ENCODE measurements at places on chromosomes 2 and 18. TPM values are rescaled to one million over a fixed set of nuclear protein-coding genes. Genes with fewer than 3 reads are reported as not detected.

CREB1 gene
- total RNA-seq = 67.1 TPM

IL1A gene
- not detected for total RNA-seq

PRKCE gene
- 26.2 TPM for total RNA-seq

MROH2A gene
- total RNA-seq = not detected

NTSR2 gene
- not detected for total RNA-seq

RSAD2 gene
- 3.9 TPM for total RNA-seq

FABP1 gene
- not detected for total RNA-seq

SERPINB12 gene
- total RNA-seq = not detected

METTL4 gene
- total RNA-seq = 10.4 TPM

MSTN gene
- total RNA-seq = not detected

DNA sequence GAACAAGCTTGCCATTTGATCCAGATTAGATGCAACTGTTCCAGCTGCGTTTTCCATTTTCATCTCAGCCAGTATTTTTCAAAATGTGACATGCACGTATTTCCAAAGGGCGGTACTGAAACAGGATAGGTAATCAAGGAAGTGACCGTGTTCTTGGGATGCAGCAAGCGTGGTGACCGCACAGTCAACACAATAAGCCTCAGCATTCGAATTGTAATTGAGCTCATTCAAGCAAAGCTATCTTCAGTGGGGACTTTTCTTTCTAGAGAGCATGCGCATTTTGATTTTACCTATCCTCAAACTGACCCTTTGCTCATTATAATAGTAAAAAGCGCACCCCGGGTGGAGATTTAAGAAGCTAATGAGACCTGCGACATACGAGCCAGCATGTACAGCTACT is 3.4 kb upstream of the ALPP start:
- H3K4me3 ChIP-seq = no peak overlapping the region
- H3K27me3 ChIP-seq = no peaks in the 10 kb centered on the region
- H3K4me1 ChIP-seq = no peaks in the 10 kb centered on the region

DNA sequence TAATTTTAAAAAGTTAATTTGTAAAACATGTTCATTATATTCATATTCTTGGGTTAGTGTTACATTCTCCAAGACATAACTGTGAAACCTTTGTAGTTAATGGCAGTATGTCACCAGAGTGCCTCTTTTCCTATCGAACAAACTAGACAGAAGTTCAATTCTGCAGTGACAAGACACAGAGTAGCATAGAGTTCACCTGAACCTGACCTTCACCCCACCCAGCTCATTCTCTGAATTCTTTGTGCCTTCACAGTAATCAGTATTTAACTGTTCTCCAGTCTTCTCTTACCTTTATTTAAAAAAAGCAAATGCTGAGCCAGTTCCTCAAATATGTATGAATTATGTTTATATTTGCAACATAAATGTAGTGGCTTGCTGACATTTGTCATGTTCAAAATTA is 52.9 kb upstream of the CHMP1B start:
- H3K4me1 ChIP-seq = no peaks in the 10 kb centered on the region
- H3K4me3 ChIP-seq = no peak overlapping the region
- no peaks in the 10 kb centered on the region for H3K27me3 ChIP-seq
- no peaks in the 10 kb centered on the region for H3K36me3 ChIP-seq
- no peak overlapping the region for H3K27ac ChIP-seq

DNA sequence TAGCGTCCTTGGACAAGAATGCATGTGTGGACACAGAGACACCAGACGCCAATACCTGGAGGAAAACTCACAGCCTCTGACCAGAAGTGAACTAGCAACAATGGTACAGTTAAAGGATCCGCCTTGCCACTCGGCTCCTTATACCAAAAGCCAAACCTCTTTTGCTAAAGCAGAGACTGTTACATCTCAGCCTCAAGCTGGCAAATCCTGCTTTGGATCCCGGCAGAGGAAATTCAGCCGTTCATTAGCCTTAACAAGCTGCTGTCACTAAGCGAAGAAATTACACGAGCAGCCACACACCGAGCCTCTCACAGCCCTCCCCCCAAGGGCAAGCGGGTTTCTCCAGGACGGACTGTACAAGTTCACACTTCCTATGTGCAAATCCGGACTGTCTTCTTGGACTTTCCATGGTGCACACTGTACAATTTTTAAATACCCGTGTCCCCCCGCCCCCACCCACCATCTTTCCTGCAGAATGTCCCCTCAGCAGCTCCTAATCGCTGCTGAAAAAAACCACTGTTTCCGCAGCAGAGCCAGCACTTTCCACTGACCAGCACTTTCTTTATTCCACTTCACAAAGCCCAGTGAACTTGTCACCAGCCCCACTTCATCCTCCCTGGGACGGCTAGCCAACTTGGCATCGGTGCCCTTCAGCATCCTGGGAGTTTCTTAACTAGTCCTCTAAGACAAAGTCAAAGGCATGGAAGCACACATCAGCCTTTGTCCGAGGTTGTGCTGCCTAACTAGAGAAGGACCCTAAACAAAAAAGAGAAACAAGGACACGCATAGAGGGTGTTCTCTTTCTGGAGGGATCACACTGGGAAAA is 1.5 kb downstream of the KLF7 start:
- H3K36me3 ChIP-seq = no peaks in the 10 kb centered on the region
- H3K27me3 ChIP-seq = no peaks in the 10 kb centered on the region
- peak overlapping the region; percentile 71 for H3K4me3 ChIP-seq
- no peak for DNase-seq
- peaks cover 37% of the 10 kb centered on the region for H3K4me1 ChIP-seq

DNA sequence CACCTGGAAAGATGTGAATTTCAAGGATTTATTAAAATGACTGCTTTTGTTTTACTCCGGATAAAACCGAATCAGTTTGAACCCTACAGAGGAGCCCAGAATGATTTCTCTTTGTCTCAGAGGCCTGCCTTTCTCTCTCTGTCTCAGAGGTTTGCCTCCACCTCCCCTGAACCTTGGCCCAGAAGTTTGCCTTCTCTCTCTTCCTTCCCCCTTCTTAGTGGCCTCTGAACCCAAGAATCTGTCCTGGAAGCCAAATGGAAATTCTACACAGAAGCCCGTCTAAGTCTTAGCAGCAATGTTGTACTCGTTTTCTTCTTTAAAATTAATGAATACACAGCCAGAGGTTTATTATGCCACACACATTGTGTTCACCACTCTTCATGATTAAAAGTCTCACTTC is 200.7 kb downstream of the SOCS6 start:
- H3K4me3 ChIP-seq = no peak overlapping the region
- H3K4me1 ChIP-seq = no peaks in the 10 kb centered on the region
- H3K27me3 ChIP-seq = no peaks in the 10 kb centered on the region
- no peak for DNase-seq
- H3K36me3 ChIP-seq = no peaks in the 10 kb centered on the region

GRCh38 chr2:220315098-220315823 is 687.8 kb downstream of the SLC4A3 start:
- no peaks in the 10 kb centered on the region for H3K36me3 ChIP-seq
- H3K27me3 ChIP-seq = no peaks in the 10 kb centered on the region
- no peaks in the 10 kb centered on the region for H3K4me1 ChIP-seq
- no peak overlapping the region for H3K4me3 ChIP-seq

DNA sequence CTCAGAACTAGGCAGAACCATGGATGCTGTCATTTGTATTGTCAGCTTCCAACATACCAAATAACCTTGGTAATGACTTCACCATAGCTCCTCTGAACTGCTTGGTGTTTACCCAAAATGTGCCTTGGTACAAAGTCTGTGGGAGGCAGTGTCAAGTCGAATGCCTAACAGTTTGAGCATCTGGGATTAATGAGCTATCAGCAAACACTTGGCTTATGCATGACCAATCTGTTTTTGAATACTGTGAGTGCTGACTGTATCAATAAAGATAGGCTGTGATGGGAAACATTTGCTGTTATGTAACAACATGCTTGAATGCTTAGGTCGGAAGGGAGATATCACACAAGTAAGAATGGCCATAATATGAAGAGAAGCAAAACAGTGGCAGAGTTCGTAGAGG is 455.4 kb downstream of the CMPK2 start:
- no peak for DNase-seq
- no peaks in the 10 kb centered on the region for H3K36me3 ChIP-seq
- no peak overlapping the region for H3K27ac ChIP-seq
- H3K4me3 ChIP-seq = no peak overlapping the region

DNA sequence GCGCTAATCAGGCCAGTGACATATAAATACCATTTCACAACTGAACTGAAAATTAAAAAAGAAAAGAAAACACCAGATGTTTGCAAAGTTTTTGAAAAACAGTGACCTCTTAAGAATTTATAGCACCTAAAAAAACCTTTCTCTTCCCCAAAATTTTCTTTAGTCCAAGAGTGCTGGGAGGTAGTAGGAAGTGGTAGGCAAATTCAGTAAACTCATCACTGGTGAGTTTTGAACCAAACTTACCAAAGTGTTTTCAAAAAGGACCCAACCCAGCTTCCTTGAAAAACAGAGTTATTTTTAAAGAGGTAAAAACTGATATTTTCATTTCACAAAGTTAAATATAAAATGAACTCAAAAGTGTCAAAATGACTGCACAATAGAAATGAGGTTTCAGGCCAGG is 90.4 kb downstream of the TMEM247 start:
- H3K27ac ChIP-seq = no peak overlapping the region
- DNase-seq = no peak
- H3K27me3 ChIP-seq = no peaks in the 10 kb centered on the region
- no peaks in the 10 kb centered on the region for H3K36me3 ChIP-seq
- H3K4me3 ChIP-seq = no peak overlapping the region

GRCh38 chr2:176234940-176235339 is 34.3 kb upstream of the MTX2 start:
- no peak overlapping the region for H3K4me3 ChIP-seq
- peaks cover 11% of the 10 kb centered on the region for H3K27me3 ChIP-seq
- no peaks in the 10 kb centered on the region for H3K36me3 ChIP-seq
- no peak overlapping the region for H3K27ac ChIP-seq

DNA sequence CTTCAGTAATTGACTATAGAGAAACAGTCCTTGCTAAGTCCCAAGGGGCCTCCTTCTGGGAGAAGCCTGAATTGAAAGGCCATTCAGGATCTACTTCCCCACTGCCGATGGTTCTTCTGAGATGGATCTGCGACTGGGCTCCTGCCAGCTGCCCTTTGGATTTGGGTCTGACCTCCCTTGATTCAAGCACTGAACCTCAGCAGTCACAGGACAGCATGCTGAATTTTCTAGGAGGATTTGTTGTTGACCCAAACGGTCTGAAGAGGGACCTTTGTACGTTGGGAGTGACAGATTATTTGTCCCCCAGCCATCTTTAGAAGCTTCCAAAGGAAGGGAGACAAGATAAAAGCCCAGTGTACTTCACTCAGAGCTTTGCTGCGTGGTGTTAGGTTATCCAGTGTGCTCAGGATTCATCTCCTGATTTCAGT is 67.1 kb downstream of the NXPH2 start:
- no peaks in the 10 kb centered on the region for H3K27me3 ChIP-seq
- H3K36me3 ChIP-seq = no peaks in the 10 kb centered on the region
- no peak overlapping the region for H3K27ac ChIP-seq
- no peaks in the 10 kb centered on the region for H3K4me1 ChIP-seq

DNA sequence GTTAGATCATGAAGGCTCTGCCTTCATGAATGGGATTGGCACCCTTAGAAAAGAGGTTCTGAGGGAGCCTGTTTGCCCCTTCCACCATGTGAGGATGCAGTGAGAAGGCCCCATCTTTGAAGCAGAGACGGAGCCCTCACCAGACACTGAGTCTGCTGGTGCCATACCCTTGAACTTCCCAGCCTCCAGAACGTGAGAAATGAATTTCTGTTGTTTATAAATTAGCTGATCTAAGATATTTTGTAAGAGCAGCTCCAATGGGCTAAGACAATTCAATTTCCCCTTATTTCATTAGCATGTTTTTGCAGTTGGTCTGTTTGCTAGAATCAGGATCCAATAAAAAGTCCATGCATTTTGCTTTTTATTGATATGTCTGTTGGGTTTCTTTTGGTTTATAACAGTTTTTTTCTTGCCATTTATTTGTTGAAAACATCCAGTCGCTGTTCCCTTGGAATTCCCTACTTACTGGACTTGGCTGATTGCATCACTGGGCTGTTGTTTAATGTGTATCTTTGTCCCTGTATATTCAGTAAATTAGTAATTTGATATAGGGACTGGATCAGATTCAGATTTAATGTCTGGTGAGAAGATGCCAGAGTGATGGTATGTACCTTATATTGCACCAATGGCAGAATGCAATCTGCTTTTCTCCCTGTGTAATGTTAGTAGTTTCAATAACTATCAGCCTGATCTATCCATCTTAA is 24.0 kb upstream of the GREB1 start:
- H3K27me3 ChIP-seq = peaks cover 5% of the 10 kb centered on the region
- H3K27ac ChIP-seq = no peak overlapping the region
- H3K4me3 ChIP-seq = no peak overlapping the region

GRCh38 chr2:65498396-65498795 is 66.0 kb upstream of the SPRED2 start:
- H3K4me1 ChIP-seq = no peaks in the 10 kb centered on the region
- no peaks in the 10 kb centered on the region for H3K27me3 ChIP-seq
- H3K4me3 ChIP-seq = no peak overlapping the region
- H3K27ac ChIP-seq = no peak overlapping the region
- DNase-seq = no peak

DNA sequence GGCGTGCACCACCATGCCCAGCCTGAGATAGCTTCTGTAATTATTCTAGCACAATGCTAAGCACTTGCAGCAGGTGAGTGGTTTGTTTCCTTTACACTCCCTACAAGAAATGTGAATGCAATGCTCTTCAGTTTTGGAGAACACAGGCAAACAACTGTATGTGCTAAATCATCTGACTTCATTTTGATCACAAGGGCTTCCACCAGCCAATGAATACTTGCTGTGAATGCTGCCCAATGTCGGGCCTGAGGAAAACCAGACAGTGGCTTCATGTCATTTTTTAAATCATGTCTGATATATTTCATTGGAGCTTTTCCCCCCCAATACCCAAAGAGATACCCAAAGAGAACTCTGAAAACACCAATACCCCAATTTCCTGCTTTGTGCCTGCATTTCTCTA is 155.6 kb upstream of the XPO1 start:
- H3K4me1 ChIP-seq = peaks cover 11% of the 10 kb centered on the region
- no peaks in the 10 kb centered on the region for H3K27me3 ChIP-seq
- no peak for DNase-seq
- H3K36me3 ChIP-seq = no peaks in the 10 kb centered on the region
- H3K27ac ChIP-seq = no peak overlapping the region

GRCh38 chr2:68706637-68707036 is 28.0 kb upstream of the ARHGAP25 start:
- H3K4me1 ChIP-seq = peaks cover 6% of the 10 kb centered on the region
- H3K27ac ChIP-seq = no peak overlapping the region
- DNase-seq = no peak
- H3K36me3 ChIP-seq = no peaks in the 10 kb centered on the region

- DNase-seq = no peak
- no peak overlapping the region for H3K27ac ChIP-seq
- no peaks in the 10 kb centered on the region for H3K4me1 ChIP-seq
- H3K36me3 ChIP-seq = no peaks in the 10 kb centered on the region
- H3K27me3 ChIP-seq = peaks cover 3% of the 10 kb centered on the region
- H3K4me3 ChIP-seq = no peak overlapping the region
These were observed 88.2 kb downstream of the CRACDL start for GRCh38 chr2:98847853-98848252.

DNA sequence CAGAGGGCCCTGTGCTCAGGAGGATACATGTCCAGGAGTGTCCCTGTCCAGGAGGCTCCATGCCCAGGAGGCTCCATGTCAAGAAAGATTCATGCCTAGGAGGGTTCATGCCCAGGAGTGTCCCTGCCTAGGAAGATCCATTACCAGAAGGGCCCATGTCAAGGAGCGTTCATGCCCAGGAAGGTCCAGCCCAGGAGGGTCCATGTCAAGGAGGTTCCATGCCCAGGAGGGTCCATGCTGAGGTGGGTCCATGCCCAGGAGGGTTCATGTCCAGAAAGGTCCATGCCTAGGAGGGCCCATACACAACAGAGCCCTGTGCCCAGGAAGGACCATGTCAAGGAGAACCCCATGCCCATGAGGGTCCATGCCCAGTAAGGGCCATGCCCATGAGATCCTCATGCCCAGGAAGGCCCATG is 7.0 kb downstream of the GPR35 start:
- H3K27ac ChIP-seq = no peak overlapping the region
- no peak overlapping the region for H3K4me3 ChIP-seq
- no peak for DNase-seq
- peaks cover 29% of the 10 kb centered on the region for H3K4me1 ChIP-seq
- peaks cover 8% of the 10 kb centered on the region for H3K36me3 ChIP-seq
- H3K27me3 ChIP-seq = no peaks in the 10 kb centered on the region
